ENCODE measurements at places on chromosomes 7 and 10.
A peak's percentile ranks its signal among the peaks of the same experiment; 100 is the strongest.

DNA sequence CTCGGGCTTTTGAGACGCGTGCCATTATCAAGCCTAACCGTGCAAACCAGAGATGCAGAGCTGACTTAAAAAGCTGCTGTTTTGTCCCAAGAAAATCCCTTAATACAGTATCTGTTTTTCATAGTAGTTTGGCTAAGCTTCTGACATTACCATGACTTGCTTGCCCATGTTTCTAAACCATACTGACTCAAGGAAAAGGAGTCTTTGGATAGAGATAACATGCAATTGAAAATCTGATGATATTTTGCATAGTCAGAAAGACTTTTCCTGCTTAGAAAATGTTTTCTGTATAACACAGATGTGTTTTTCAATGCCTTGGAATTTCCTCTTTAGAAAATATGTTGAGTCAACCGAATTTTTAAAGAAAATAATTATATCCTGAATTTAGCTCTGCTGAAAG is 21.5 kb upstream of the AKR1E2 start:
- no peak for DNase-seq

GRCh38 chr7:41787651-41788350 is 84.9 kb upstream of the INHBA start:
- no peak for DNase-seq

DNA sequence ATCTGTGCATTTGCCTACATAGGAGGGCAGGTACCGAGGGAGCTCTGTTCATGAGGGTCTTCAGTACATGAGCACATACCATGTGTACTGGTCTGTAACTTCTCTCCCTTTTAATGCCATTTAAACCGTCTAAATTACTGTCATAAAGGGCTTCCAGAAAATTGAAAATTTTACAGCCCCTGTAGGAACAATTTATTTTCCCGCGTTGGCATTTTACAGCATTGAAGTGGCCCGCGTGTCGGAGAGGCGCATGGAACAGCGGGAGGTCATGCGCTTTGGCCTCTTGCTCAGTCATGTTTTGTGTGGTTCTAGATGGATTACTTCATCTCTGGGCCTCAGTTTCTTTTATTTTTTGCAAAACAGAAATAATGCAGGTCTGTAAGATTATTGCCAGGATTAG is 9.8 kb downstream of the WIPI2 start:
- DNase-seq: no peak

DNA sequence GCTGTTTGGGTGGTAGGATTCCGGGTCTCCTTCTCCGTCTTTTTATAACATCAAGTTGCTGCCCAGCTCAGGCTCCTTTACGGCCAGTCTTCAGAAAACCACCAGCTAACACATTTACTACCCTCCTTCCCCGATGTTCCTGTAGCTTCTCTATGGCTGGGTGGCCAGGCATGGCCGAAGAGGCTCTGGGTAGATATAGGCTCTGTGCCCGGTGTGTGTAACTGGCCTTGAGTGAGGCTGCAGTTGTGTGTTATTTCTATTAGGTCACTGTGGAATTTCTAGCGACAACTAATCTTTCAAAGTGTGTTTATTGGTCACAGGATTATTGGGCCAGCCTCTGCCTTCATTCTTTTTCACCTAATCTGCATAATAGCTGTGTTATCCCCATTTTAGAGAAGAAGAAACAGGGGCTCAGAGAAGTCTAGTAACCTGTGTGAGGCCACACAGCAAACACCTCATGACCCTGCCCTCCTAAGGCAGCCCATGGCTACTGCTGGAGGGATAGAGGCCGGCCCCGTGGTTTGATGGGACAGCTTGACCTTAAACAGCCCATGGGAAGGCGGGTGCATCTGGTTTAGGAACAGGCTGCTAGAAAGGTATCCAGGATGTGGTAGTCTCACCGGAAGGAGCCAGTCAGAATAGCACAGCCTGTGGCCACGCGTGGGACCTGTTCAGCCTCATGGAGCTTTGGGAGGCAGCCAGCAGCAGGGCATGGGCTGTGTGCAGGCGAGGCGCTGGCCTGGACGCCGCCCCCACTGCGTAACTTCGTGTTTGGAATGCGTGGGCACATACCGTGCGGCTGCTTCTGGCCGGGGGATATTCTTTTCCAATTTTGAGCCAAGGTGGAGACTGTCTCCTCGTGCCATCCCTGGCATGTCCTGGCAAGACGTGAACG is 29.7 kb downstream of the HTRA1 start:
- peak; percentile 49 for DNase-seq

DNA sequence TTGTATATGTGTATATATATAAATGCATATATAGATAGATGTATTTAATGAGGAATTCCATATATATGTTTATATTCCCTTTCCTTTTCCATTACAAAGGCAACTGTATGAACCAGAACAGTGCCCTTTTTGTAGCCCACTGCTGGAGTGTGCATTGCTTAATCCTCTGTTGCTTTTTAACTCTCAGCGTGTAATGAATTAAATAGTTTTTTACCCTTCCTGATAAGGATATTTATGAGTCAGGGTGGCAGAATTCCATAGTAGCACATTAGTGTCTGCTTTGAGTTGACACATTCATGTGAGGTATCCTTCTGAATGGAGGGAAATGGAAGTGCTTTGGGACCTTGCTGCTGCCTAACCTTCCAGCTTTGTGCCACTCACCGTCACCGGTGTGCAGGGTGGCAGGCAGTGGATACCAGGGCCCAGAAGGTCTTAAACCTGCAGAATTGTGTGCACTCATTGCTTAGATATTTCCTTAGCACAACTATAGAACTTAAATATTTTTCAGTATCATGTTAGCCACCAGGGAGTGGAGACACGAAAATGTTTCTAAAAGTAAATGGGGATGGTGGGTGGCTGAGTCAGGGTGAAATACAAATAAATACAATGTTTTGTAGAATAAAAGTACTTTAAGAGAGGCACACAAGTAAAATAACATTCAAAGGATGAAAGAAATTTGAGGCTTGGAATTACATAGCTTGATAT is 117.9 kb downstream of the SND1 start:
- no peak for DNase-seq

DNA sequence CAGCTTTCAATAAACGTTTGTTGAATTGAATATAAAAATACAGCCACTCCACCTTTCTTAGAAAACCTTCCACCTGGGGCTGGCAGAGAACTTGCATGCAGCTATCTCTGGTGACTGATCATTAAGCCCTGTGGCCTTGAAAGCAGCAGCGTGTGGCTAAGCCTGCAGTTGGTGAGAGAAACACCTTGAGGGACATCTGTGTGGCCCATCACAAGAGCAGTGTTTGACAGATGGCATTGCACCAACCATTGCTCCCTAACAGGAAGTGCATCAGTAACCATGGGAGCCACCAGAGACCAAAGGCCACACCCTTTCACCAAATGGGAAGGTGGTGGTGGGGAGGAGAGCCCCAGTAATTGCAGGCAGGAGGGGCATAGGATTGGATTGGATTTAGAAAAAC is 22.4 kb downstream of the RHOBTB1 start:
- no peak for DNase-seq

DNA sequence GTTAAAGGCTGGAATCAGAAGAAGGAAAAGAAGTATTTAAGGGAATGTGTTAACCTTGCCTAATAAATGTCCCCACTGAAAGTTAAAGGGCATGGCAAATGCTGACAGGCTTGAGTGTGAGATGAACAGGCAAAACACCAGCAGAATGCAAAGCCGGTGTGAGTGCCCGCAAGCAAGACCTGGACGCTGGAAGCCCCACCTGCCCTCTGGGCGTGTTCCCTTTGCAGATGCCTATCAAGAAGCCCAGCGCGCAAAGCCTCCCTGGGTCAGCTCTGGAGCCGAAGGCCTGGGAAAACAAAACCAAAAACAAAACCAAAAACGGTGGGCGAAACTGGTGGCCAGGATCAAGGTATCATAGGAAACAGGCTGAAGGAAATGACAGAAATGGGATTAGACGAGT is 200.3 kb downstream of the SFMBT2 start:
- DNase-seq: no peak

DNA sequence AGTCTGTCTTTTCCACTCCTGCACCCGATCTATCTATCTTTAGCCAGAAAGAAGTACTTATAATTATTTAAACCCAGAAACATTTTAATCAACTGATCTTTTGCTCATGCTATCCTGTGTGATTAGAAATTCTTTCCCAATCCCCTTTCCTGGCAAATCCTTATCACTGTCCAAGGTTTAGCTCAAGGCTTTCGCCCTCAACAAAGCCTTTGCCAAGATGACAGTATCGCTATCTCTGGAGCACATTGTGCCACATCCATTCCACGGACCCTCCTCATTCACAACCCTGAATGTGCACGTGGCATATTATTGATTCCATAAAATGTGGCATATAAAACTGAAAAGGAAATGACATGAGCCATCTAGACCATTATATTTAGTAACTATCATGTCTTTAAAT is 71.3 kb downstream of the PTN start:
- DNase-seq: no peak

DNA sequence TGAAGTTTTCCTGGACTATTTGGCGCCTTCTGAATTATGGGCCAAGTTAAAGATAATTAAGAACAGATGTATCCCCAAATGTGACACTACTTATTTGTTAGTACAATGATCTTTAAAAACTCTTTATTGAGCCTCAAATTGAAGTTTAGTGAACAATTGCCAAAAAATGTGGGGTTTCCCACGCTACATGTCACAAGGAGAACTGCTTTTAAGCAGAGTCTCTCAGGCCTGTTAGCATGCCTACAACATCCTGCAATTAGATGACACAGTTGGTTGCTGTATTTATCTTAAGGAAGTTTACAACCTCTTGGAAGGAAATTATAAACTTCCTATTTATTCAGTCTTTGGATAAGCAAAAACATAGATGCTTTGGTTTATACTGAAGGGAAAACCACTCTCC is 733.0 kb downstream of the TNS3 start:
- no peak for DNase-seq

DNA sequence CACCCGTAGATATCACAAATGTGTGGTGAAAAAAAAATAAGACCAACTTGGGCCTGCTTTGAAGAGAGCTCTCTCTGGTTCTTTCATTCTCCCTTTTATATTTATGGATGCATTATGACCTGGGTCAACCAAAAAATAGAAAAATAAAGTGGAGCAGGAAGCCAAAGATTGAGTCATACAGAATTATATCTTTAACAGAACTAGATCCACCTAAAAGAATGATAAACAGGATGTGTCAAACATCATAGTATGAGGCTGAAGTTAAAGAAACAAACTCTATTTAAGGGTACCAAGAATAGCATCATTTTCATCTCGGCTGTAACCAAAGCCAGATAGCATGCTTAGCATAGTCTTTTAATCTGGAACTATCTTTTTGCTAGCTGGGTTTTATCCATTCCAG is 28.8 kb upstream of the NMT2 start:
- no peak for DNase-seq

DNA sequence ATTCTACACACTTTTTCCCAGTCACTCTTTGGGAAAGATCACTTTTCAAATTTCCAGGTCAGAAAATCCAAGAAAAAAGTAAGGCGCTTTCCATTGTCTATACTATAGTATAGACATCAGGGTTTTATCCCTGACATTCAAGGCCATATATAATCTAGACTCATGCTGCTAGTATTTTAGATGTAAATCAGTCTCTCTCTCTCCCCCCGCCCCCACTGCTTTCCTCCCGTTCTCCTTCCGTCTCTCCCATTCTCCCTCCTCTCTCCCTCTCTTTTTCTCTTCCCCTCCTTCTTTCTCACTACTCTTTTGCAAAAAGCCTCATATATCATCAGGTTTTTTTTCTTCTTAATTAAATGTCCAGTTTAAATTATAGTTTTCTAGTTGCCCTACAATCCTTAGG is 154.8 kb downstream of the PHF14 start:
- no peak for DNase-seq

- DNase-seq: no peak
Measured at GRCh38 chr10:4266416-4267085, 481.5 kb upstream of the KLF6 start.

DNA sequence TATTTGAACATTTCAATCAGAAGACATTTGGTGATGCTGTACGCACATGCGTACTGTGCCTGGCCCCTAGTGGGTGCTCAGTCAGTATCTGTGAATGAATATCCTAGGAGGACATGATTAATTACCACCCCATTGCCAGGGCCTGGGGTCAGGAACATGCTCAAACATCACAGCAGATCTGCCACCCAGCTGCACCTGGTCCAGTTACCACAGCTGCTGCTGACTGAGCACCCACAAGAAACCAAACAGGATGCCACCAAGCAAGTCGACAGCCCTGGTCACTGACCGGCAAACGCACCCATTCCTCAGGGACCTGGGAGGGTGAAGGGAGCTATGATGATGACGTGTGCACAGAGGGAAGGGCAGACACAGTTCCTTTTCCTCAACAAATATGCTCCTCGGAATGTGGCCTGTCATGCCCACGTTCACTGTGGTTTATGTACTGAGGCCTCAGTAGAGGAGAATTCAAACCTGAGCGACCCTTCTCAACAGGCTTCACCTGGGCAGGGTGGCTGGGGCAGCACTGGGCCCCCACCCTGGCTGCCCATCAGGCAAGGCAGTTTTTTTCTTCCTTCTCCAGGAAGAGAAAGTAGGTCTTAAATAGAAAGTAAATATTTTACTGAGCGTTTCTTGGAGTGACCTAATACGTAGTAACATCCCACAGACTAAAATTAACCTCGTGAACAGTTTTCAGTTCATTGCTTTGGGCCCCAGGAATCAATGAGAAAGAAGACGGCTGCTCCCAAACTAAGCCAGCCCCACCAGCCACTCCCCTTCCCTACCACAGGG is 13.4 kb downstream of the CTBP2 start:
- DNase-seq: no peak

All from T-helper 1 cell (primary cell).